ENCODE measurements at places on chromosomes 1 and 21.

DNA sequence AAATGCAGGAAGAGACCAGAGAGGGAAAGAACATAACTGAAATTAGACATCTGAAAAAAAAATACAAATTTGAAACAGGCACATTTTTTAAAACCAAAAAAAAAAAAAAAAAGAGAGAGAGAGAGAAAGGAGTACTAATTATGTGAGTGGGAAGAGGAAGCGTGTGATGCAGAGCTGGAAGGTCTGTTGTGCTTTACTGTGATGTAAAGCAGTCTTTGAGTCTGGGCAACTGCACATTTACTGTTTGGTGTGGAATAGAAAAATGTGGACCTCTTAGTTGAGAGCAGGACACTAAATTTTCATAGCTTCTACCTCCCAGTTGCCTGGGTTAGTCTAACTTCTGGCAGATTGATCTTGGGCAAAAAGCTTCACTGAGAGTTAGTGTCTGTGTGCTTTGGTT, 16.5 kb downstream of the LHX9 start:
- no peak for DNase-seq

DNA sequence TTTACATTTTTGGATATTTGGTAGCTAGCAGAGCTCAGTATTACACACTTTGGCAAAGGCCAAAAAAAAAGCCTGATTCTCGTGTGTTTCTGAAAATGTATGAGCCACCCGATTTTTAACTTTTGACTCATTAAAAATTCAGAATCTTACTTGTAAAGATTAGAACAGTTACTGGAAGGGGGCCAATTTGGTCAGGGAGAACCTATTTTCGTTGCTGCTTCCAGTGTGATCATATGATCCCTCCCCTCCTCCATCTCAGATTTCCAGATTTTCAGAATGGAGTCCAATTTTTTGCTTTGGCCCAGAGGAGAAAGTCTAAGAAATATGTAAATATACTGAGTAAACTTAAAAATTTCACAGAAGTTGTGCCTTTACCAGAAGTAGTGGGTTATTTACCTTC, 3.2 kb upstream of the OR2AK2 start:
- no peak for DNase-seq

GRCh38 chr1:189463166-189463565, 1014.5 kb downstream of the BRINP3 start:
- no peak for DNase-seq

- DNase-seq = no peak
Observed at GRCh38 chr1:178496410-178497135, at the start of gene CLEC20A. Gene CLEC20A (minus strand): TSS chr1:178496964. CDS start chr1:178496939, 25 bp downstream.

GRCh38 chr1:62726011-62726442, 37.8 kb upstream of the DOCK7 start:
- DNase-seq = no peak

DNA sequence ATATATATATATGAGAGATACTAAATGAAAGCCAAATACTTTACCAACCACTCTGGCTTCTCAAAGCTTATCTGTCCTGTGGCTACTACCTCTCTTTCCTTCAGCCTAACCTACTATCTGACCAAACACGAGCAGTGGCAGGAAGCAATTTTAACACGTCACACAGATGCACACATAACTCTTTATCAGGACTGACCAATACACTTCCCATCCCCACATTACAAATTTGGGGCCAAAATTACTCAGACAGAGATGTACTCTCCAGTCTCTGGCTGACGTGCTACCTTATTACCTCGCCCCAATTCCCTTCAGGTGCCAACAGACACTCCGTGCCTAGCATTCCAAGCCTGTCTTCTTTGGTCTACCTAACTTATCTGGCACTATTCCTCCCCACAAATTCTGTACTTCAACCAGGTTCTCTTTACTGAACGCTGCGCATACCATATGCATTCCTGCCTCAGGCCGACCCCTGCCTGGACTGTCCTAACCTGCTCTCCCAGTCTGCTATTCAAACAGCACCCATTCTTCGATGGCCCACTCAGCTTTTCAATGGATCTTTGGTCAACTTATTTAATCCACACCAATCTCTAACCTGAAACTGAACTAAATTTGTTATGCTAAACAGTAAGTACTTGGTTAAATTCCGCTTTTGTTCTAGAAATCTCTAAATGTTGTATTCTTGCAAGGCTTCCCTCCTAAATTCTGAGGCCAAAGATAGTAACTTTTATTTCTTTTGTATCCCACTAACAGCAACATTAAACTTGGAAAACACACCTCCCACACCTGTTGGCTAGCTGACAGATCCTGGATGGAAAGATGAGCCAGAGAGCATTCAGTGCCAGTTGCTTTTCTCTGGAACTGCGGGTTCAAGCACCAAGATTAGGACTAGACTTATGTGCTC, 27.9 kb downstream of the RERE start:
- DNase-seq = no peak

DNA sequence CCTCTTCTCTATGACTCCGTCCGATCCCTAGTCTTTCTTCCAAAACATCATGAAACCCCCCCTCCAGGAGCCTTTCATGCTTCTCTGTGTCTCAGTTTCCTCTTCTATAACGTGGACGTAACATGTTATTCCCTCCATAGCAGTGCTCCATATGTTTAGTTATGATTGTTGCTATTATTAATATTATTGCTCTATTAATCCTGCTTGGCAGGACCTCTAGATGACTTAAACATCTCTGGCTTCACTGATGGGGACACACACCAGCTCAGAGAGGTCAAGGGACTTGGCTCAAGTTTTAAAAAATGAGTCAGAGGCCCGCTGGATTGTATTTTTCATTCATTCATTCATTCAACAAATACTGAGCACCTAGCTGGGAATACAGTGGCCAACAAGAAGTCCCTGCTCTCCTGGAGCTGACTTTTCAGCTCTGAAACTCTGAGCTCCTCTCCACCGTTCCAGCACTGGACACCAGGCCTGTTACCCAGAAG, 404 bp upstream of the CPLANE2 start:
- no peak for DNase-seq

GRCh38 chr21:45248893-45249381, 38.8 kb downstream of the POFUT2 start:
- peak; percentile 73 for DNase-seq

- DNase-seq = peak; percentile 41
Observed at GRCh38 chr21:26795866-26796329, 49.3 kb downstream of the ADAMTS1 start.

DNA sequence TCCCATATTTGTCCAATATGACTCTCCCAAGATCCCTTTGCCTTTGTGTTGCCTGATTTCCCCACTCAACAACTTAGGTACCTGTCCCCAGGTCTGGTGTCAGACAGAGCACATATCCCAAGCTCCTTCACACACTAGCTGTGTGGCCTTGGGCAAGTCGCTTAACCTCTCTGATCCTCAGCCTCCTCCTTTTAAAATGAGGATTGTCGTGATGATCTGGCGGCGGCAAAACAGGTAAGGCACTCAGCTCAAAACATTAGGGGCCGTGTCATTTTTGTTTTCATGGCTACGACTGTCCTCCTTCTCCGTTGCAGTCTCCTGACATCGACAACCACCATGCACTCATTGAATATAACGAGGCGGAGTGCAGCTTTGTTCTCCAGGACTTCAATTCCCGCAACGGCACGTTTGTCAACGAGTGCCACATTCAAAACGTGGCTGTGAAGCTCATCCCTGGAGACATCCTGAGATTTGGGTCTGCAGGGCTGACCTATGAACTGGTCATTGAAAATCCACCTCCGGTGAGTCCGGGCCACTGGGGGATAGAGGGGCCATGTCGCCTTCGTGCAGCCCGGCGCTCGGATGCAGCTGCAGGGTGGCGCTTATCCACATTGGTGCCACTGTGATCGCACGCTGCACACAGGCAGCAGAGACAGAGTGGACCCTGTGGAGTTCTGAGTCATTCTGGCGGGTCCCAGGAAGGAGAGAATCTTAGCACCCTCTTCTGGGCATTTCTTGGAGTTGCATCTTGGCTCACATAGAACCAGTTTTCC, 25.2 kb downstream of the FHAD1 start:
- DNase-seq = peak; percentile 64

GRCh38 chr1:188382851-188383250, 1554.1 kb downstream of the PLA2G4A start:
- DNase-seq = no peak

DNA sequence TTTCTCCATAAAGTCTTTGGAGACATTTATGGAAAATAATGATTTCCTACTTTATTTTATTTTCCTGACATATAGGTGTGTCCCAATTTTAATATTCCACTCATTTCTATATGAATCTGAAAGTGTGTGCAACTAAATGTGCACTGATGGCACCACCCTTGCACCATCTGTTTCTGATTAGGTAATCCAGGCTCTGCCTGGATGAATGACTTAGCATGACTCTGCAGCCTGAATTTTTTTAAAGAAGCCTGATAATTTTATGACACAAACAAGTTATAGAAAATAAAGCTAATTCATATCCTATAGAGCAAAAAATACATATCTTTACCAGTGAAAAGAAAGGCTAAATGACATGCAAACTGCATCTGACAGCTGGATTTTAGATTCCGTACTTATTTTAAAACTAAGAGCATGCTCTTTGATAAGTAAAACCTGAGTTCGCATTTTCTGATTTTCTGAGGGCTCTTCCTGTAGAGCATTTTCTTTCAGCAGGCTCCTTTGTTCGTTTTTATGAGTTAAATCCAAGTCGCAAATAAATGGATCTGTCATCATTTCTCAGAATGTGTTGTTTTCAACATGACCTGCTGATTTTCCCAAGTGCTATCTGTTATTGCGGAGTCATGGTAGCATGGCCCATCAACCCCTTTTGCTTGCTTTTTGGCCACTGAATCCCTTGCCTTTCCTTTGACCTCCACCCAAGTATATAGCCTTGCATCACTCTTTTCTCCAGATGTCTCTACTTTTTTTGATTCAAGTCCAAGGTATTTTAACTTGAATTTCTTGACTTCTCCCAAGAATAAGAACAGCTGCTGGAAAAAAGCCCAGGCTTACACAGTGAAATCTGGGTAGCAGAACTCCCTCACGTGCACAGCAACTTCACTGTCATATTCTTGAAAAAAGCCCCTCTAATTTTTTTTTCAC, 52.8 kb upstream of the LYPLAL1 start:
- no peak for DNase-seq

DNA sequence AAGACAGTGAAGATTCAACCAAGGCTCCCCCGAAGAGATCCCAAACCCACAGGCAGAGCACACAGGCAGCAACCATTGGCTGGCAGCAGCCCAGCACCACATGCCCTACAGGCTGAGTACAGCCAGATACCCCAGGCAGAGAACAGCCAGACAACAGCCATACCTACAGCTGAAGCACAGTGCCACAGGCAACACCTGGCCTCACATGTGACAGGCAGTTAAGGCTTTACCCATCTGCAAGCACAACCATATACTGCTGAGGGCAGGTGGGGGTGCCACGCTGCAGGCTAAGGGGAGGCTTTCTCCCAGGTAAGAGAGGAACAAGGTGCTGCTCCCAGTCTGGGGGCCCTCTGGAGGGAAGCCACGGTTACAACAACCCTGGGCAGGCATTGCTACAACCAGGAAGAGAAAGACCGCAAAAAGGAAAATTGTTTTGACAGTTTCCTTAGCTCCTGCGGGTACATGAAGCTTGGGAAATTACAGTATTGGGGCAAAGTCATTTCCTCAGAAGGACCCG, 12.3 kb downstream of the CHIT1 start:
- no peak for DNase-seq

DNA sequence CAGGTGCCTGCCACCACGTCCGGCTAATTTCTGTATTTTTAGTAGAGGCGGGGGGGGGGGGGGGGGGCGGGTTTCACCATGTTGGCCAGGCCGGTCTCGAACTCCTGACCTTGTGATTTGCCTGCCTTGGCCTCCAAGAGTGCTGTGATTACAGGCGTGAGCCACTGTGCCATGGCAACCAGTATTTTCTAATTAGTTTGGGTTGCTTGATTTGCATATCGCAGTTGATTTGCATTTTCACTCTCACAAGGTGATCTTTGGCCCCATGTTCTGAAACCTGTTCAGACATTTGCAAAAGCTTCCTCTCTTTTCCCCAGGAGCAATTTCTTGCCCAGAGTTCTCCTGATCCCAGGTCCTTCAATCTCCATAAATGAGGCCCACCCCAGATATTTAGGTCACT, 1.7 kb downstream of the TOR3A start:
- no peak for DNase-seq

DNA sequence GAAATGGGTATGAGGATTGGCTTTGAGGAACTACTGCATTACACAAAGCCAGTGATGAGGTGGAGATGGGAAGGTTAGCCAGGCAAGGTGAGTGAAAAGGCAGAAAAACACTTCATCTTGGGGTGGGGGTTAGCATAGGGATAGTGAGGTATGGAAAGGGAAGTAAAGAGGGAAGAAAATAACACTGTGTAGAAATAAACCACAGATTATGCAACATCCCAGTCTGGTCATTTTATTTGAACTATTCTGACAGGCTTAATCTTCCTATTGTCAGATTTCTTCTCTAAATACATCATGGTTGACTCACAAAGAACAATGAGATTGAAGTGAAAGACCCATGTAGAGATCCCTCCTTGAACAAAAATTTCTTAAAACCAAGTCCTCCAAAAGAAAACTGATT, 640.2 kb downstream of the PTPRC start:
- no peak for DNase-seq

GRCh38 chr1:54137534-54138061, 15.2 kb downstream of the CDCP2 start:
- DNase-seq = no peak

- DNase-seq = no peak
Observed at GRCh38 chr1:11833497-11833896, 14.1 kb downstream of the NPPA start.

DNA sequence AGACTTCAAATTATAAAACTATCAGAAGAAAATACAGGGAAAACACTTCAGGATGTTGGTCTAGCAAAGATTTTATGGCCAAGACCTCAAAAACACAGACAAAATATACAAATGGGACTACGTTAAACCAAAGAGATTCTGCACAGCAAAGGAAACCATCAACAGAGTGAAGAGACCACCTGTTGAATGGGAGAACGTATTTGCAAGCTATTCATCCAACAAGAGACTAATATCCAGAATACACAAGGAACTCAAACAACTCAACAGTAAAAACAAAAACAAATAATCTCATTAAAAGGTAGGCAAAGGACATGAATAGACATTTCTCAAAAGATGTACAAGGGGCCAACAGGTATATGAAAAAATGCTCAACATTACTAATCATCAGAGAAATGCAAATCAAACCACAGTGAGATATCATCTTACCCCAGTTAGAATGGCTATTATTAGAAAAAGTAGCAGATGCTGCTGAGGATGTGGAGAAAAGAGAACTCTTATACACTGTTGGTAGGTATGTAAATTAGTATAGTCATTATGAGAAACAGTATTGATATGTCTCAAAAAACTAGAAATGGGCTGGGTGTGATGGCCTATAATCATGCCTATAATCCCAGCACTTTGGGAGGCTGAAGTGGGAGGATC, 112.6 kb downstream of the LRIG2 start:
- no peak for DNase-seq

GRCh38 chr21:28801906-28802305, 190.8 kb downstream of the LTN1 start:
- no peak for DNase-seq

GRCh38 chr1:47646676-47647075, 208.8 kb downstream of the FOXD2 start:
- no peak for DNase-seq

- no peak for DNase-seq
Observed at GRCh38 chr1:21491488-21492355, 17.5 kb upstream of the ALPL start.

GRCh38 chr1:175252561-175252960, 60.0 kb upstream of the KIAA0040 start:
- DNase-seq = no peak
